ENCODE measurements at places on chromosomes 2 and 18.
A peak's percentile ranks its signal among the peaks of the same experiment; 100 is the strongest.

- no peak for DNase-seq
These were observed 26.5 kb downstream of the MDH1 start for GRCh38 chr2:63614983-63615945.

DNA sequence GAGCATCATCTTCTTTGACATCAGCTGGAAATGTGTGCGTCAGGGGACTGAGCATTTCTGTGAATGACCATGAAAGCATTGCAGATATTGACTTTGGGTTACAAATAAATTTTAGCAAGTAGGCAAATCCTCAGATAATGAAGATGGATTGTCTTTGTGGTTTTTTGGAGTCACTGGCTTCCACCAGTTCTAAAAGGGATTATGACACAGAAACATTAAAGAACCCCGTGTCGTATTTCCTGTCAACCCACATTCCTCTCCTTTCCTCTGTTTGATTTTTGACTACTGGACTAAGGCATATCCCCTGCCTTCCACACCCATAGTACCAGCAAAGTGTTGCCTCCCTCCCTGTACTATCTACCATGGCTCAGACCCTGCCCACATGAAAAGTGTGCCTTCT lies 268.1 kb downstream of the MYO3B start:
- no peak for DNase-seq

DNA sequence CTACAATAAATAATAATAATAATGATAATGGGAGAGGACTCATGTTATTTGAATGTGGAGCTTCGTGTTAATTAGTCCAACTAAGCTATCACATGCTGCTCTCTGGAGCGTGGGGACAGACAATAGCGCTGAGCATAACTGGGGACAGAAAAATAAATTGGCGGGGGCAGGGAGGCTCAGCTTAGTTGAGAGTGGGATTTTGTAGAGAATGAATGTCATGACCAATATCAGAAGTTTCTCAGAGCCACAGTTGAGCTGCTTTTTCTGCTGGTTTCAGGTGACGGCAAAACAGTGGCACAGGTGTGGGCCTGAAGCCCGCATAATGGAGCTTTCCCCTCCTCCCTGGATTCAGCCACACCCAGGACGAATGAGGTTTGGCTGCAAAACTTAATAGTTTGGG lies 111.1 kb upstream of the CAB39 start:
- DNase-seq, result peak; percentile 91

DNA sequence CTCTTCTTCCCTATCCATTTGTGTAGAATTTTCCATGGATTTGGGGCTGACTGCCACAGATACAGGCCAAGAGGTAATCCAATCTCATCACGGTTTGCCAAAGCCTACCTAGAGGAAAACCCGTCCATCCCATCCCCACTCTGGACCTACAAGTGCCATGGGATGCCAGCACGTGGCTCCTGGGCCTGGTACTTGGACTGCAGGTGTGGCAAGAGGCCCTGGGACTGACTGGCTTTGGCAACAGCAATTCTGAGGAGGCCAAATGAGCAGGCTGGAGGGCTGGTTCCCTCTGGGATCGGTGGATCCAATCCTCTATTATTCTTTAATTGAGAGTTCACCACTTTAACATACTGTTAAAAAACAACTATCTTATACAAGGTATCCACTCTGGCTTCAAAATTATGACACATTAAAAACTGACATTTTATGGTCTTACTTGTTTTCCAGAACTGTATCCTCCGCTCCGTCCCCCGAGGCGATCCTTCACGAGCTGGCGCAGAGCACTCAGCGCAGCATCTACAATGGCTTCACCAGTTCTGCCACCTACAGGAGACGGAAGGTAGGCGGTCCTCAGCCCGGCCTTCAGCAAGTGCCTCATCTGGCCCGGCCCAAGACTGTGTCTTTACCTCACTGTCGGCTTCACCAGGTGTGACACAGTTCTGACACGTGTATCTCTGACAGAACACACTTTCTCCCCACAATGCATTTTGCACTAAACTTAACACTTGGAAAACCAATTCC lies 19.8 kb downstream of the PDIA6 start:
- DNase-seq, result no peak

DNA sequence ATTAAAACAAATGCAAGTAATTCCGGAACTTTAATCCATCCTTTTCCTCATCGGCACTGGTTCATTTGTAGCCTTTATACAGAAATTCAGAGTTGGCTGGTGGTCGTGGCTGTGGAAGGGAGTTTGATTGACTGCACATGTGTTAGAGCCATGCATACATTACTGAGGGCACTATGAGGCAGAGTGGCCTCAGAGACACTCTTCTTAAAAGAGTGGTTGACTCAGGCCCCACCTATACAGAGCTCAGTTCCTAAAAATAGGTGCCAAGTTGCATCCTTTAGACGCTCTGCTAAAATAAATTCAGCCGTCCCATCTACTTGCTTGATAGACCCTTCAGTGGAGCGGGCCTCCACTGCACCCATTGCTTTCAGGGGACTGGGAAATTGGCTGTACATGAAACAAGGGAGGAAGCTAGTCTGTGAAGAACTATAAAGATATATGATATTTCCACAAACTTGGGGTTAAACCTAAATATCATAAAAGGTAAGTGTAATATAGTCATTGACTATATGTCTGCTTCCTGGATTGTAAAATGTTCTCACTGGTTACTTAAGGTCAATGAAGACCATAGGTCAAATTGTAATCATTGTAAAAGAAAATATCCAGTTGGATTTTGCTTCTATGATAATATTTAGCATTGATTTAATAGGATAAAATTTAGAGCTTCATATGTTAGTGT lies 298.9 kb downstream of the XIRP2 start:
- DNase-seq, result no peak

DNA sequence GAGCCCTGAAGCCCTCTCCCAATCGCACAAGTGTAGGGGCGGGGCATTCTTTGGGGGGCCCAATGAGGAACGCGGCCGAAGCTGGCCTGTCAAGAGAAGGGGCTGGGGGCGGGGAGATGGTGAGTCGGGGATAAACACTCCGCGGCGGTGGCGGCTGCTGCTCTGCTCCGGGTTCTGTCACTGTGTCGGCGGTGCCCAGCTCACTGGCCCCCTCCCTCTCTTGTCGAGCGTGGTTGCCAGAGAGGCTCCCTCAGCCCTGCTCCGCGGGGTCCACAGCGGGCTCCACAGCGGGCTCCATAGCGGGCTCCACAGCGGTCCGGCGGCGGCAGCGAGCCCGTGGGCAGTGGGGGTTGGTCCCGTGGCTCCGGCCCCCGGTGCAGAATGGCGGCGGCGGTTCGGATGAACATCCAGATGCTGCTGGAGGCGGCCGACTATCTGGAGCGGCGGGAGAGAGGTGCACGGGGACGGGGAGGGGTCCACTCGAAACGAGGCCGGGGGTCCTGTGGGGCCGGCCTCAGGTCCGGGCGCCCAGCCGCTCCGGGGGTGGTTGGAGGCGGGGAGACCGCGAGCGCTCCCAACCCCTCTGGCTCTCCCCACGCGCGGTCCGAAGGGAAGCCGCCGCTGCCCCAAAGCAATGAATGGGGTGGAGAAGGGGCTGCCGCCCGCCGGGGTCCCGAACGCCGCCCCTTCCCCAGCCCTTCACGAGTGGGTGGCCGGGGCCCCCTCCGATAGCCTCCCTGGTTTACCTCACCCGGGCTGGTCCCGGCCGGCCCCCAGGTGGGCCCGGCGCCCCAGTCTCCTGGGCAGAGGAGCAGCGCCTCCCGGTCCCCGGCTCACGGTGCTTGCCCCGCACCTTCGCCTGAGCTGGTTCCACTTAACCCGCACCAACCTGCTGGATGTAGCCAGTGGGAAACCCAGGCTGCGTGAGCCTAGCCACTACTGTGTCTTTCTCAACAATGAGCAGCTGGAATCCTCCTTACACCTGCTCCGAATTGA lies at the start of gene MXD1:
Gene MXD1 (plus strand): TSS at position 160 of the 996 bp plus-strand sequence. CDS start 222 bp downstream, at position 382.
- DNase-seq, result no peak

DNA sequence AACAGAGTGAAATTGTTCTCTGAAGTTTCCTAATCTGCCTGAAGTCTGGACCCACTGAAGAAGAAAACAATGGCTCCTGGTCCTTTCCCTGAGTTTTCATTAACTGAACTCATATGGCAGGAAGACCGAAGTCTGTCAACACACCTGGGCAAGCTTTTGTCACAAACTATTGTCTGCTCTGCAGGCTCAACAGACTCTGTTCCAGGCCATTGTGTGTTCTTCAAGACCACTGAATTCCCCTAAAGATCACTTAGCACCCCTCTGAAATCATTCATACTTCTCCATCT lies 6.6 kb upstream of the TMEM37 start:
- no peak for DNase-seq

DNA sequence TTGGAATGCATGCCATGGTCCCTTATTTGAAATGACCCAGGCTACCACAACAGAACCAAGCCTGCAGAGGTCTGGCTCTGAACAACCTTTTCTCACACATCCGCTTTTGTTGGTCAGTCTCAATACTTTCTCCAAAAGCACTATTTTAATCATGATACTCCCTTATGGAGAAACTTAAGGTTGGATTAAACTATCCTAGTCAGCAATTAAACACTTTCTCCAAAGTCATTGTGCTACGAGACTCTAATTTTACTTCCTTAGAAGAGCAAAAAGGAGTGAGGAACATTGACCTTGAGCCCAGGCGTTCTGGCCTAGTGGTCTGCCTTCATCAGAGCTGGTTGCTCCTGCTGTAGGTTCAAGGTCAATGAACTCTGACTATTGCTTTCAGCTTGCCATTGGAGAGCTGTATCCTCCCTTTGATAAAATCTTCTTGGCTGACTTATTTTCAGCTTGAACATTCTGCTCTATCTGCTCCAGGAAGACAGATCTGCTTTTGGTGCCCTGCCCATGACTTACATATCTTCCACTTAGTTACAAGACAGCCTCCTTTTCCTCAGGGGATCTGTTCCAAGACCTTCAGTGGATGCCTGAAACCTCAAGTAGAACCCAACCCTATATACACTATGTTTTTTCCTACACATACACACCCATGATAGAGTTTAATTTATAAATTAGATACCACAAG lies 91.2 kb downstream of the NCKAP5 start:
- DNase-seq, result no peak

DNA sequence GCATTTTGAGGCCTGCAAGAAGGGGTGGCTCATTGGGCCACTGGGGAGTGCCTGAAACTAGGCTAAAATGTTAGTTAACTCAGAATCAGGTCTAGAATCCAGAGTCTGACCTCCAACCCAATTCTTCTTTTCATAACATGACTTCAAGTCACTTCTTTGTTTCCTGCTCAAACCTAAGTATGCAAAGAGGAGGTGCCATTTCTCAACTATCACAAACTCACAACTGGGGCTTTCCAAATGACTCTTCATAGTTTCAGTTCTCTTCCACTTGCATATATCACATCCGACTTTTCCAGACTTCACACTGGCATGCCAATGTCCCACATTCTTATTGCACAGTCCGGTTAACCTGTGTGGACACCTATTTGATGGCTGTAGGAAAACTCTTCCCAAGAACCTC lies 211.6 kb downstream of the TCF4 start:
- DNase-seq, result peak; percentile 68
